Stimulated activated CD4-positive, alpha-beta T cell treated with anti-CD3 and anti-CD28 coated beads, TNF-alpha, amount 100 ng/mL, for 1 hour (primary cell): ENCODE measurements at places on chromosomes 2 and 18.

DNA sequence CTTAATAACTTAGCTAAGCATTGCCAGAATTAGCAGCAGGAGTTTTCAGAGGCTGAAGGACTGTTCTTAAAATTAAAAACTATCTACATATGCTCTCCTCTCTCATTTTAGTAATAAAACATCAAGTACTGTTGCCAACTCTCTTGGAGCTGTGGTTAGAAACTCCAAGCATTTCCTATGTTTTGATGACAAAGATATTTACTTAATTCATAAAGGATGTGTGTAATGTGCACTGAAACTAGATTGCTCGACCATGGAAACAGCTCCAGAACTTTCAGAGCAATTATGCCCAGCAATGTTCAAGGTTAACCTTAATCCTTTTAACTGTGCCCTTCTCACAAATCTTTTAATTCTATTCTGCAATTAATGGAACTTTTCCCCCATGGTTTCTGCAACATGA is 8.4 kb downstream of the GRP start:
- no peak for DNase-seq

- no peak for DNase-seq
Measured at GRCh38 chr2:79552653-79553052, 39.8 kb downstream of the CTNNA2 start.

GRCh38 chr2:136916131-136916530 is 150.8 kb downstream of the THSD7B start:
- no peak for DNase-seq

DNA sequence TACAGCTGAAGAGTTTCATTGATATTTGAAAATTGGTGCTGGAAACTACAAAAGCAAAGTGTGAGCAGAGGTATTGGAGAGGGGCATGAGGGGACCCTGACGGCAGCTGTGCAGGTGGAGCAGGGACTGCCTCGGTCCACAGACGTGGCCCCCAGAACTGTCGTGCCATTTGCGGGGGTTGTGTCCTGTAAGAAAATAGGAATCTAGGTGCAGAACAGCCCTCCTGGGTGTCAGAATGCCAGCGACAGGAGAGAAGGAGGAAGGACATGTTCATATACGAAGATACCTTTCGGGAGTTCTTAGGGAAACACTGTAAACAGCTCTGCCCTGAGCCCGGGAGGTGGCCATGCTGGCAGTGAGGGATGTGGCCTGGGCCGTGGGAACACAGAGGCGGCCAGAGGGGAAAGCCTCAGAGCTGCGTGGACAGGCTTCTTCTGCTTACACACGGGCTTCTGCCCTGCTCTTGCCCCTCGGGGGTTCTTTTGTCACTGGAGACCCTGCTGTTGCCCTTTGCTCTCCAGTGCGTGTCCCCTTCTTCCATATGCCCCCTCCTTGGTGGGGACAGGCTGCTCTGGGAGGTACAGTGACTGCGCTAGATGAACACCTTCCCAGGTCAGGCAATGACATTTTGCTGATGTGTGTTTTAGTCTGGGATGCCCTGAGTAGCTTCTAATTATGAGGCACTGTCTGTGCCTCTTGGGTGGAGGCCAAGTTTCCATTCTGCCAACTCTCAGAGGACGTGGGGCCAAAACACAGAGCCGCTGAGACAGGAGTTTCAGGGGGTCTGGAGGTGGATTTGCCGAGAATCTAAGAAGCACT is 81.9 kb upstream of the TXNDC2 start:
- DNase-seq, result no peak

GRCh38 chr2:26346454-26347053 is at the start of gene ADGRF3:
Gene ADGRF3 (minus strand): TSS chr2:26346789. CDS start chr2:26346234, 555 bp downstream.
- DNase-seq, result peak; percentile 31

DNA sequence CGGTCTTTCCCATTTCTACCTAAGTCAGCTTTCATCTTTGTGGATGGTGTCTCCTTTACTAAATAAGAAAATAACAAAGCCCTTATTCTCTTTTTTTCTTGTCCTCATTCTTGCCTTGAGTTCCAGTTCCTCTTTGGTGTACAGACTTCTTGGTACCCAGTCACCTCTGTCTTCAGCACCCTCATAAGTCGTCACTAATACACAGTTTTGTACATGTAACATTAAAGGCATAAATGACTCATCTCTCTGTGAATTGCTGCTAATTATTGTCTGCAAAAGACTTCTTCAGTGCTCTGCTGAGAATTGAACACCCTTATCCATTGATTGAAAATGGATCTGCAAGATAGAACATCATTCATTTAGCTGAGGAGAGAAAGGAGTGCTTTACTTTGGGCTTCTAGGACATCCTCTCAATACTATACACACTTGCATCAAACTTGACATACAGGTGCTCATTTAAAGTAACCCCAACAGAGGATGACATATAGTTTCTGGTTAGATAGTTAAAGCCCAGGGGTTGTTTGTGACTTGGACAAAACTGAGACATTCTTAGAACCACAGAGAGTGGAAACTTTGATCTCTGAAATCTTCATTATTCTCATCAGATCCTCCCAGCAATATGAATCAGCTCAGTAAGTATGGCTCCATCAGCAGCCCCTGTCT is 97.0 kb downstream of the XRCC5 start:
- DNase-seq, result no peak

DNA sequence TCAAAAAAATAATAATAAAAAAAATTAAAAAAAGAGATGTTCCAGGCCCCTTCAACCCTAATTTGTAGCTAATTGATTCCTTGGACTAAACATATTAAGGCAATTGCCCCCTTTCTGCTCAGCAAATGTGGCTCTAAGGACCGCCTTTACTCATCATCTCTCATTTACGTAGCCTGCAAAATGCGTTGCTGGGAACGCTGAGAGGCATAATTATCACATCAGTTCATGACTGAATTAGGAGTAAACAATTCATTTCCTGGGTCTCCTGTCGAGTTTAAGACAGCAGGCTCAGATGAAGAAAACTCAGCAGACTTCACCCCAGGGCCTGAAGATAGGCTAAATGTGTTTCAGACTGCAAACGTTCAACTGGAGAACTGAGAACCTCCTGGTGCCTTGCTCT is 413.5 kb downstream of the NBAS start:
- no peak for DNase-seq

GRCh38 chr2:52916981-52917380 is 850.6 kb upstream of the CHAC2 start:
- no peak for DNase-seq

- DNase-seq, result no peak
Measured at GRCh38 chr2:218357236-218358177, 850 bp downstream of the CATIP start.

DNA sequence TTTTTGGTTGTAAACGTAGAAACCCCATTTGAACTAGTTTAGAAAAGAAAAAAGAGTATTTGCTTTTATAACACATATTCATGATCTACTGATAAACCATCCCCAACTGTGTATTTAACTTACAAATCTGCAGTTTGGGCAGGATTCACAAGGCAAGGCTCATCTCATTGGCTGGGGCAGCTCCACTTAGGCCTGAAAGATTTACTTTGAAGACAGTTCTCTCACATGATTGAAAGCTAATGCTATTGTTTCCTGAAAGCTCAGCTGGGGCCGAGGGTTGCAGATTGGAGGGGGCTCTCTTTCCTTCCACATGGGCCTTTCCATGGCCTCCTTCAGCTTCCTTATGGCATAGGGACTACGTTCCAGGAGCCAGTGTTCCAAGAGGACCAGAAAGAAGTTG is 47.4 kb downstream of the ARHGAP15 start:
- no peak for DNase-seq

DNA sequence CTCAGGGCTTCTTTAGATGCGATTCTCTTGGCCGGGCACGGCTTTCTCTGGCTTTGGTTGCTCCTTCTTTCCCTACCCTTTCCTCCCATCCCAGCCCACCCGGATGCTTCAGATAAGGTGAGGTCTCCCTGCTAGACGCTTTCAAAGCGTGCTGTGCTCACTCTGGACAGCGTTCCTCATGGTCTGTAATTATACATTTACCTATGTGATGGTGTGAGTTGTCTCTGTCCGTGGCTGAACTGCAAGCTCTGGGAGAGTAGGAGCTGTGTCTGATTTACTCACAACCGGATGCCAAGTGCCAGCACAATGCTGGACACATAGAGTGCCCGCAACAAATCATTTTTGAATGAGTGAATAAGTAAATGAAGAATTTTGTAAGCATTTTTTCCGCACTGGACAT is 26.8 kb upstream of the PNPT1 start:
- DNase-seq, result no peak

DNA sequence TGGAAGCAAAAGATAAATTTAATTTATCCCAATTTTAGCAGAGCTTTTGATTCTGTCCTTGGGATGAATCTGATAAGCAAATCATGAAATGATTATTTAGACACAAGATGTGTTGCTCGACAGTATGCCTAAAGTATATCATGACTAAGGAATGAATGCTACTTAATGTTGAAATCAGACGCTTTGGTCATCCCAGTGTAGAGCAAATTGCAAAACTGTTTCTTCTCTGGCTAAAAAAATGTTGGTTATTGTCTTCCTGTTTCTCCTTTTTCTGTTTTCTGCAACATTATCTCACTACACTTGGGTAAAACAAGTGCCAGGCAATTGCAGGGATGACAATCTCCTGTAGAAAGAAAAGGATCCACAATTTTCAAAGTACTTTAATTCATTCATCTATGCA is 66.4 kb downstream of the BABAM2 start:
- DNase-seq, result no peak

GRCh38 chr18:24400587-24400986 is 3.0 kb upstream of the OSBPL1A start:
- DNase-seq, result no peak

DNA sequence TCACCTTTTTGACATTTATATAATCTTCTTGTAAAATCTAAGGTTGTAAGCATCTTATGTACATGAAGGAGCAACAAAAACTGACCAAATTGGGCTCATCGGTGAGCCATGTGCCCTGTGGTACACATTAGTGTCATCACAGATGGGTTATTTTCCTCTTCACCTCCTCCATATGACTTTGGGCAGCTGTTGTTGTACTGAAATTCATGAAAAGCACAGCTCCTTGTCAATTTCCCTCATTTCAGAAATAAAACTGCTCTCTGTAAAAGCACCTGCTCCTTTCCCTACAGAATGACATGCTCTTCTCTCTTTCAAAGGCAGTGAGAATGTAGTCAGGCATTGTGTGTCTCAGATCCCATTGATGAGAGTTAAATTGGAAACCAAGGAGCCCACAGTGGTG is 42.0 kb downstream of the DTNA start:
- no peak for DNase-seq

- DNase-seq, result no peak
Measured at GRCh38 chr2:190062601-190063000, at the start of gene MSTN. Gene MSTN (minus strand): TSS chr2:190062729. CDS start chr2:190062596, 133 bp downstream.

DNA sequence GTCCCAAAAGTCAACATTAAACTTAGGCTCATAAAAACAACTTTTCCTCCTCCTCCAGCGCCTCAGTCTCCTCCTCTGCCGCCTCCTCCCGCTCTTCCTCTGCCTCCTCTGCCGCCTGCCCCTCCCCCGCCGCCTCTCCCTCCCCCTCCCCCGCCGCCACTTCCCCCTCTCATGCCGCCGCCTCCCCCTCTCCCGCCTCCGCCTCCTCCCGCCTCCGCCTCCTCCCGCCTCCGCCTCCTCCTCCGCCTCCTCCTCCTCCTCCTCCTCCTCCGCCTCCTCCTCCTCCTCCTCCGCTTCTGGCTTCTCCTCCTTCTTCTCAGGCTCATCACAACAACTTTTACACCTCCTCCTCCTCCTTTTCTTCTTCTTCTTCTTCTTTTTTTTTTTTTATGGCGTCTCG is 599.9 kb downstream of the TMEM182 start:
- no peak for DNase-seq

GRCh38 chr18:73669297-73669696 is 478.3 kb downstream of the FBXO15 start:
- DNase-seq, result no peak

GRCh38 chr2:142088058-142088568 is 42.7 kb downstream of the LRP1B start:
- no peak for DNase-seq

DNA sequence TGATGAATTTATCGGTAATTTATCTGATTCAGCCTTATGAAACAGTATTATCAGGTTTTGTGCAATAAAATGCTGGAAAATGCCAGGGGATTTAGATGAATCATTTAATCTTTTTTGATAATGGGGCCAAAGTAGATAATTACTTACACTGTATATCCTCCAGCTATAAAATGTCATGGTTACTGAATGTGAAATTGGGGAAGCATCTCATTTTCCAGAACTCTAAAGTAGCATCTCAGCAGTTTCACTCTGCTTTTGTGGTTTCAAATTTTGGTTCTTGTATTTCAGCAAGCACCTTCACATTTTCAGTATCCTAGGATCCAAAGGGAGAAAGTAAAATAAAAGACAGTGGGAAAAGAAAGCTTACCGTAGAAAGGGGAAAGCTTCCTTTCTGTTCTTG is 12.8 kb downstream of the ANKRD62 start:
- DNase-seq, result no peak

DNA sequence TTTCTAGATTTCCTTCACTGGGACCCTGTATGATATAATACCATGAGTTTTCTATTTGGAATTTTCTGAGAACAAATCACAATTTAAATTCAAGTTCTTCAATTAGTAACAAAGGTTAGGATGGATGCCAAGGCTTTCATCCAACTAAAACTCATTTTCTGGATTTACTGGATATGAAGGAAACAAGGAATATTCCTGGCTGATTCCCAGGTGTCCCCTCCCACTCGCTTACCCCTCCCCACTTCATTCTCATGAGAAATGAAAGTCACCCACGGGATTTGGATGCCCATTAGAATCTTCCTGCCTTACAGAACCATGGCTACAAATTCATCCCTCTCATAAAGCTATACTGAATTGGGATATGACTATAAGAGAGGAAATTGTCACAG is 40.0 kb downstream of the RNU4ATAC start:
- DNase-seq, result no peak

DNA sequence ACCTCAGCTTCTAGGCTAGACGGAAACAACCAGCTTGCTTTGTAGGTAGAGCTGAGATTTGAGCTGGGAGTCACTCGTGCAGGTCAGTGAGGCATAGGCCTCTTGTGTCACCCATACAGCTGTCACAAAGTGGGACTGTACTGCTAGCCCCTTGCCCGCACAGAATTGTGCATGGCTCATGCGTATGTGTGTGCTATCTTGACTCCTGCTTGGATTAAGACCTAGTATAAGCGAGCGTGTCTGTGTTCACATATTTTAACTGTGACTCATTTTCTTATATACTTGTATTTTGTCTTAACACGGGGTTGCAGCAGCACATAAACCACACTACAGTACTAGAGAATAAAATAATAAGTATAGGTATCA is 20.1 kb downstream of the CEP68 start:
- no peak for DNase-seq

DNA sequence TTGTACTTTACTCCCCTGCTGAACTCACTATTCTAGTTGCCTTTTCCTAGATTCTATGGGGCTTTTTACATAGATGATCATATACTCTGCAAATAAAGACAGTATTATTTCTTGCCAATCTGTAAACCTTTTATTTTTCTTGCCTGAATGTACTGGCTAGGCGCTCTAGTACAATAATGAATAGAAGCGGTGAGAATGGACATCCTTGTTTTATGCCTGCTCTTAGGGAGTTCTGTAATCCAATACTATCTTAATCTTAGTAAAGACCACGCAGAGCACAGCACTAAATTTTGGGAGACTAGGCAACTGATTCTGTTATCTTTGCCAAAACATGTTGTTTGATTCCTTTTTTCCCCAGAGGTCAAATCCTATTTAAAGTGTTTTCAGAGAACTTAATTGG is 7.0 kb downstream of the KRCC1 start:
- no peak for DNase-seq

- no peak for DNase-seq
Measured at GRCh38 chr2:96622544-96622943, 15.6 kb downstream of the KANSL3 start.
